Muscle of arm (tissue), 14 donors: ENCODE measurements at places on chromosomes 5 and 9. TPM values are rescaled to one million over a fixed set of nuclear protein-coding genes. Genes with fewer than 3 reads are reported as not detected.

DNA sequence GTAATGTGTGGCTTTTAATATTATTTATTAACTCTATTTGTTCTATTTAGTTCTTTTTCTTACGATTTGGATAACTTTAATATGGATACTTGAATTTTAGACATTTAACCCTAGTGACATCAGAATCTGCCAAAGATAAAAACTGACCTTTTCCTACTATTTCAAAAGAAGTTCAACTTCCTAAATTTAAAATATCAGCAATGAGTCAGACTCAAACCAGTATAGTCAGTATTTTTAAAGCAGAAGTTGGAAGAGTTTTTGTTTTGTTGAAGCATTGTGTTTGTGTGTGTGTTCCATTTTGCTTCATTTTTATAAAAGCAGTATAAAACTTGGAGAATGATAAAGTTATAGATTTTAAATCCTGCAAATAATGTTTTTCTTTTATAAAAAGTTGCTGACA lies 251.8 kb upstream of the RASA1 start:
- DNase-seq = no peak

- no peak for DNase-seq
These were observed 157.8 kb downstream of the ARHGEF28 start for GRCh38 chr5:73783828-73784227.

DNA sequence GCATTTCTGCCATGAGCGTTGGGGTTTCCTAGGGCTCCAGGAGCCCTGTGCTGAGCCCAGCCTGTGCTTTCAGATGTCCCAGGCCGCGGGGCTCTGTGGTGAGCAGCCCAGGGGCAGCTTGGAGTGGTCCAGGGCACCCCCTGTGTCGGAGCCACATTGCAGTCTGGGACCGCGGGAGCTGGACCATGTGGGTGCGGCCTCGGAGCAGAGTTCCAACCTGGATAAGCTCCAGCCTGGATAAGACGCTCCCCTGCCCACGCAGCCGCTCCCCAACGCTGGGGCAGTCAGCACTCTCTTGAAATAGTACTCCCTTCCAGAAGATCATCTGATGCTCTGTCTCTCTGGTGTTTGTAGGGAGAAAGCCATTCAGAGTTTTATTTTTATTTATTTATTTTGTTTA lies 111.1 kb downstream of the WNK2 start:
- DNase-seq = no peak

GRCh38 chr5:117872798-117873368 lies 1115.5 kb downstream of the DTWD2 start:
- no peak for DNase-seq

- no peak for DNase-seq
These were observed 138.4 kb downstream of the GHR start for GRCh38 chr5:42561656-42562055.

- DNase-seq = no peak
These were observed 19.5 kb downstream of the RAD1 start for GRCh38 chr5:34895641-34896419.

GRCh38 chr9:95074632-95075031 lies 242.9 kb downstream of the FANCC start:
- DNase-seq = no peak

DNA sequence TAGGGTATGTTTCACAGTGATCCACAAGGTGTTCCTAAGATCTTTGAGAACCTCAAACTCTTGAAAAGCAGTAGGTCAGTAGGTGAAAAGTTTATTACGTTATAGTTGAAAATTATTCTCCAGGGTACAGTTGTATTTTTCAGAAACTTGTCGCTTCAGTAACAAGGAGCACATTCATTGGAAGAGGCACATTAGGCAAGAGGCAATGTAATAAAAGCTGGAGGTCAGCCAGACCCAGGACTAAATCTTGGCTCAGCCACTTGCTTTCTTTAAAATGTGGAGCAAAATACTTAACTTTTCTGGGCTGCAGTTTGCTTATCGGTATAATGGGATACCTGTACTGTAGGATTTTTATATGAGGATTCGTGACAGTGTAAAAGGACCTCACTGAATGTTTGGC lies 45.6 kb downstream of the TLE4 start:
- peak; percentile 38 for DNase-seq

GRCh38 chr5:36724467-36725332 lies 118.3 kb downstream of the SLC1A3 start:
- no peak for DNase-seq

DNA sequence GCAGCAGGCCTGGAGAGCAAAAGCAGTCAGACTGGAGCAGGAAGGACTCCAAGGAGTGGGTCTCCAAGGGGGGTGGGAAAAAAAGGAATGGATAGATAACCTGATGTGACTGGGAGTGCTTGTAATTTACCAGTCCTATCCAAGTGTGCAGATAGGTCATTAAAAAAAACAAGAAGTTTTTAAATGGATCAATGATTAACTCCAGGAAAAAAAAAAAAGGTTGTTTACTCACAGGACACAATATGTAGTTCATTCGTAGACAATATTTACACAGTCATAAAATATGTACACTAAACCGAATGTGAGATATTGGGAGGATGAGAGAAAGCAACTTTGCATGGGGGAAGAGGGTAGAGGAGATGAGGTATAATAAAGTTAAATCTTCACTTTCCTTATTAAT lies 20.4 kb downstream of the ZBTB5 start:
- DNase-seq = no peak

DNA sequence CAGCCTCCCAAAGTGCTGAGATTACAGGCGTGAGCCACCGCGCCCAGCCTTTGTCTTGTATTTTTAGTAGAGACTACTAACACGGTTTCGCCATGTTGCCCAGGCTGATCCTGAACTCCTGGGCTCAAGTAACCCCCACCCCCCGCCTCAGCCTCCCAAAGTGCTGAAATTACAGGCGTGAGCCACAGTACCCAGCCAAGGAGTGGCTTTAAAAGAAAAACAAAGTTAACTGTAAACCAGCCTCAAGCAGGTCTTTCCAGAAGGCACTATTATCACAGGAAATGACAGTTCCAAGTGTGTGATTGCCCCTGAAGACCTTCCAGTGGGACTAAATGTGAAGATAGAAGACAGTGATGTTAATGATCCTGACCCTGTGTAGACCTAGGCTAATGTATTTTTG lies 31.1 kb downstream of the SIL1 start:
- no peak for DNase-seq

DNA sequence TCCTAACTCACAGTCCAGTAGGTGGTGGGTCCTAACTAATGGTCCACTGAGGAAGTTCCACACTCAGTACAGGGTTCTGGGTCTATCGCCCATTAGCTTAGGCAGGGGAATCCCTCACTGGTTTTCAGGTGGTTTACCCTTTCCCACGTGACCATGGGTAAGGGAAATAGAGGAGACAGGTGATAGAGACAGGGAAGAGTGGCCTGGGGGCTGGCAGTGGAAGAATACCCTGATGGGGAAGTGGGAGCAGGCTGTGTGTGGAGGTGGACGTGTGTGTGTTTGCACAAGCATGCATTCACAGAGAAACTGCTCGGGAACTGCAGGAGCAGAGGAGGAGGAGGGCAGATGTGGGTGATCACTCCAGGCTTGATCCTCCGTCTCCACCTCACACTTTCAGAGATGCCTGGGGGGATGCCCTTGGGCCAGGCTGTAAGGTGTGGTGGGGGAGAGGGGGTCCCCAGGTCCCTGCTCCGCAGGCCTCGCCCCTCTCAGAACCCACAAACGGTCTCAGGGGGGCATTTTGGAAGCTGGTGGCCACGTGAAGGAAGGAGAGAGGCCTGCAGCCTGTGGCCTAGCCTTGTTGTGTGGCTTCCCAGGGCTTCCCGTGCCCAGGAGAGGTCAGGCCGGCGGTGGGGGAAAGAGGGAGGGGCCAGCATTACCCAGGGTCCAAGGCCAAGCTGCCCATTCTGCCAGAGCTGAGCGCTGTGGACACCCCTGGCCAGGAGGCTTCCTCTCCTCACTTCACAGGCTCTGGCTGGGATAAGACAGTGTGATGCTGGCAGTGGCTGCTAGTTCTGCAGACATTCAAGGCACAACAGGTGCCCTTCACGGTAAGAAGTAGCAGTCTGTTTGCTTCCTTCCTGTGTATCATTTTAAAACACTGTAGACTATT lies 80.0 kb downstream of the OTULIN start:
- DNase-seq = no peak

The C7 gene
- 1.6 TPM for polyA plus RNA-seq

The PCDHB5 gene
- polyA plus RNA-seq = 3.8 TPM

The SURF1 gene
- 30.8 TPM for polyA plus RNA-seq
